Astrocyte (in vitro differentiated cells and primary cell): ENCODE measurements at places on chromosomes 1 and 21.

GRCh38 chr1:82491301-82492048, 690.7 kb downstream of the ADGRL2 start:
- DNase-seq: peak; percentile 6

- no peak for DNase-seq
Observed at GRCh38 chr1:182702826-182703524, 18.6 kb upstream of the RGS8 start.

DNA sequence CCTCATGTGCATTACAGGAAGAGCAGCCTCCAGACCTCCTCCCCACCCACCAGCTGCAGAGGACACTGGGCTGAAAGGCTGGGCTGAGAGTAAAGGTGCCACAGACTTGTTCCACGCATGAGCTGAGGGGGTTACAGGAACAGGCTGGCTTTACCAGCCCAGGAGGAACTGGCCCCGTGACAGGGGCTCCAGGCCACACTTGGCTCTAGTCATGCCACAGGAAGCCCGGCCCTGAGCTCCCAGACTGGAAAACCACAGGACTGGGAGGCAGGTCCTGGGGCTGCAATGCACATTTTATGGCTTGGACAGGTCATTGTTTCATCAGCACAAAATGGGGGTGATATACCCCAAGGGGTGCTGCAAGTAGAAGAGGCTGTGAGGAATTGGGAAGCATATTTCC, 35.6 kb downstream of the GPA33 start:
- DNase-seq: no peak

- no peak for DNase-seq
Observed at GRCh38 chr1:176494436-176494835, 31.5 kb downstream of the PAPPA2 start.

GRCh38 chr1:28296401-28297261, 32.2 kb upstream of the MED18 start:
- DNase-seq: peak; percentile 11

GRCh38 chr1:48526008-48526710, 54.2 kb upstream of the SPATA6 start:
- DNase-seq: no peak

DNA sequence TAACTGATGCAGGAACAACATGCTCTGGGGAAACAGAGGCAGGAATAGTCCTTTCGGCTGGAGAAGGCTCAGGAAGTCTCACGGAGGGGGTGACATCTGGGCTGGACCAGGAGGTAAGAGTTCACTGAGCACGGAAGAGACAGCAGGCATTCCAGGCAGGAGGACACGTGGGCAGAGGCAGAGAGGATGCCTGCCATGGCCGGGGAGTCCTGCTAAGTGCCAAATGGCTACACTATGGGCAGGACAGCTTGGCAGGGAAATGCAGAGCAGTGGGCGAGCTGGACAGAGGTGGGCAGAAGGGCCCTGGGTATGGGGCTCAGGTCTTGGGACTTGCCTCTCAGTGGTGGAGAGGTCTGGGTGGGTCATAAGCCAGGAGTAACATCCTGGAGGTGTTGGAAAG, 17.6 kb downstream of the ALDH4A1 start:
- DNase-seq: no peak

DNA sequence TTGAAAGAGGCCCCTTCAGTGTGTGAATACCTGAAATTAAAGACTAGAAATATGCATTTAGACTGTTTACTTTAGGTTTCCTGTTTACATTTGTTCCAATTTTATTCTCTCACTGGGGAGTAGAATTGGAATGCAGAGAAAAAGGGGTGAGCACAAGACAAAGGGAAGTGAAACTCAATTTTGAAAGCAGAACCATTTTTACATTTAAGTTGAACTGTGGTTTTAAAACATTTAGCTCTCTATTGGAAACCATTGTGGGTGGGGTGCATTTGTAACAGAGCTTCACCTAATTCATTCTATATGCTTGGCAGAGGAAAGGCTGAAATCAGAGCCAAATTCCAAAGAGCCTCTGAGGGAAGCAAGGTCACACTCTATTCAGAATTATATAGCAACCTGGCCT, 235.3 kb upstream of the C1orf105 start:
- peak; percentile 20 for DNase-seq

DNA sequence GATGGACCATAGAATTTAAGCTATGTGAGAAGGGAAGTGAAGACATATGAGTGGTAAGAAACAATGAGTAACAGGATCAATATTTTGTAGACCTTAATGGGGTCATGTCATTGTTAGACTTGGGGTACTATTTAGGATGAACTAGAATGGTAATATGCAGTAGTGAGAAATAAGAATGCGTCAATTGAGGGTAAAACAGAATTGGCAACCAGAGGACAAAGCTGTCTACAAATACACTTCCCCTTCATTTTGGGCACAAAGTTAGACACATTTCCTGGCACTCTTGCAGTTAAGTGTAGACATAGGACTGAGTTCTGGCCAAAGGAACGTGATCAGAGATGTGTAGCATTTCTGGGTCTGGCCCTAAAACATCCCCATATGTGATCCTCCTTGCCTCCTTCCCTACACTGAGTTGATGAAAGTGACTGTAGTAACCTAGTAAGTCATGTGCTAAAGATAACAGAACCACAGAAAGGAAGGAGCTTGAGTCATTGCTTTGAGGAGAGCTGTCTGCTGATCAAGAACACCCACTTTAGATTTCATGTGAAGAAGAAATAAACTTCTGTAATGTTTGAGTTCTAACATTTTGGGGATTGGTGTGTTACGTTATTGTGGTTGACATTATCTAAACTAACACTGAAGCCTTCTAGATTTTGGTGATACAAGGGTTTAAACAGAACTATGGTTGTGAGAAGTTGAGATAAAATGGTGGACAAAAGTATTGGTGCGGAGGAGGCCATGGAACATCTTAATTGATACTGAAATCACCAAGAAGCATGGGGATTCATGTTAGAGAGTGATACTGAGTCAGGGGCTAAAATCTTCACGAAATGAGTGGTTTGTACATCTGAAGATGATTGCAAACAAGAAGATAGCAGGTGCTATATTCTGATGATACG, 41.7 kb downstream of the CD55 start:
- DNase-seq: peak; percentile 68

DNA sequence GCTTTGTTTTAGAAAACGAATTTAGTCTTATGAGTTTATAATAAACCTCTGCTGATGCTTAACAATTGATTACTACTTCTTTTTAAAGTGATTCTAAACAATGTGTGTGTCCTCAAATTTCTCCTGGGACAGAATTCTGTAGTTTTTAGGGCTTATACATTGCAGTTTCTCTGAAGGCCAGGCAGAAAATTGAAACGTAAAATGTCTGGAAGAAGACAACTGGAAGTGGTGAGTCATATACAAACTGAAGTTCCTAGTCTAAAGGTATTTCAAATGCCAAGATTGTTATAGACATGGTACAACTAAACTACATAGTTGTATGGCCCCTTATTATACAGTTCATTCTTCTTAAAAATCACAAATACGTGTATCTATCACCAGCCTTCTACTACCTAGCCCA, 30.5 kb upstream of the RC3H1 start:
- no peak for DNase-seq

DNA sequence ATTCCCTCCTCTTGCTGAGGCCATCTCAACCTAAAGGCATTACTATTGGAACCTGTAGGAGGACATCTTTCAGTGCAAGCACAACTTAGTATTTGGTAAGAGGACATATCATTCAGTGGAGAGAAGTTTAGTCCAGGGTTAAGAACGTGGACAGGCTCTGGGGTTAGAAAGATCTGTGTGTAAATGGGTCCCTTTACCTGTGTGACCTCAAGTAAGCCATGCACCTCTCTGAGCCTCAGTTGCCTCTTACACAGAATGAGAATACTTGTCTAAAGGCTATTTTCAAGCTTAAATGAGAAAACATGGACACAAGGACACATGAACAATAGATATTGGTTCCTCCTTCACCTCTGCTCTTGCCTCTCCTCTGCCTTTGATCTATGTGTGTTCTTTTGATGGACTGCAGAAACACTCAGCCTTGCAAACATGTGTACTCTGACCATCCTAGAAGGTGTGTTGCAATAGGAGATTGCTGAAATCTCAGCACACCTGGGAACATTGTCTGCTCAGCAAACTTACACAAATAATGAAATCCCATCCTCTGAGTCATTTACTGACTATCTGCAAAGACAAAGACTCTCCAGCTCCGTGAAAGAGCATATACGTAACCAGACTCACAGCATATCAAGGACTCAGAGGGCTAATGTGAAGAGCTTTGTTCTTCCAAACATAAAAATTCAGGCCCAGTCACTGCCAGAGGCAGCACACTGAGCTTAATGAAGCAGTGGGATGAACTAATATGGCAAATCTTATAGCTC, 143.8 kb downstream of the DAB1 start:
- peak; percentile 4 for DNase-seq

GRCh38 chr1:30045304-30046090, 677.9 kb downstream of the MATN1 start:
- DNase-seq: no peak

- DNase-seq: no peak
Observed at GRCh38 chr21:42132183-42132582, 61.1 kb downstream of the UMODL1 start.

- no peak for DNase-seq
Observed at GRCh38 chr21:35091496-35091895, 42.4 kb upstream of the RUNX1 start.

DNA sequence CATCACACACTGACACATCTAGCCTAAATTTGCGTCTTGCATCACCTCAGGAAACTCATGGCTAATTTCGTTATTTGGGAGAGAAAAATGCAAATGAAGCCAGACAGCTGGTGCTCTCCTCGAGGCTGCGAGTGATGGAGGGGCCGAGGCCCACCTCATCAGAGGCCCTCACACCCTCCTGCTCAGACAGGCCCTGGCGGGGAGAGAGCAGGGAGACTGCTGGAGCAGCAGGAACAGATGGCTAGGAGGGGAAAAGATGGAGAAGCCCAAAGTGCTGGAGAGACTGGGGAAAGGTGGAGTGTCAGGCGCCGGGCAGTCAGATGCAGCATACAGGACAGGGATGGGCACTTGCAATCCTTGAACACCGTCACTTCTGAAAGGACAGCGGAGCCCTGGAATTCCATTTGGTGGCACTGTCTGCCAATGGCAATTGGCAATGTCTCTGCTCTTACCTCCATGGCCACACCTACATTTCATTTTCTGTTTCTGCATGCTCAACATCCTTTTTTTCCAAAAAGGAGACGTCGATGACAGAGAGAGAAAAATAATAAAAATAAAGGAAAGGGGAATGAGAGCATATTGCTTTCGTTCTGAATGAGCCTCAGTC, 286.2 kb downstream of the SPATA17 start:
- DNase-seq: no peak

DNA sequence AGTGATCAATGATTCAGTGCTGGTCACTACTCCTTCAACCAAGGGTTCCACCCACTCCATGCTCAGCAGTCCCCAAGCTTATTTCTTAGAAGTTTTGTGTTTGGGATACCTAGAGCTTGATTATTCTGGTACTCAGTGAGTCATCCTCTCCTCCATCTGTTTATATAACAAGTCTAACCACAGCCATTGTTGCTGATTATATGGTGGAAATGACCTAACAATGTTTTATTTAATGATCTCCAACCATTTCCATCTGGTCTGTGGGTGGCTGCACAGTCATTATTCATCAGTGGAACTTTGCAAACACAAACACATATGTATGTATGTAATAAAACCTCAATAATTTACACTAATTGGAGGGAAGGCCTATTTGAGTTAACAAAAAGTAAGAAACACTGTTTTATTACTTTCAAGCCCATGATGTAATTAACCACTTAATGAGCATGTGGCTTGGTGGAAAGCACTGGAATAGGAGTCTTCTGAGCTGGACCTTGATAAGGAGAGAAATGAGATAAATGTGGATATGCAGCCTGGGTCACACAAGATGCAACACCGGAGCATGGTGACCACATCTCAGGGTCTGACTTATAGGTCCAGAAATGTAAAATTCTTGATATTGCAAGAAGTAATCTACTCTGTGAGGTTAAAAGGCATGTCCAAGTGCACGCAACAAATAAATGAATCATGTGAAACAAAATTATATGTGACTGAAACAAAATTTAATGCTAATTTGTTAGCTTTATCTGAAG, 99.0 kb upstream of the WLS start:
- DNase-seq: peak; percentile 98

DNA sequence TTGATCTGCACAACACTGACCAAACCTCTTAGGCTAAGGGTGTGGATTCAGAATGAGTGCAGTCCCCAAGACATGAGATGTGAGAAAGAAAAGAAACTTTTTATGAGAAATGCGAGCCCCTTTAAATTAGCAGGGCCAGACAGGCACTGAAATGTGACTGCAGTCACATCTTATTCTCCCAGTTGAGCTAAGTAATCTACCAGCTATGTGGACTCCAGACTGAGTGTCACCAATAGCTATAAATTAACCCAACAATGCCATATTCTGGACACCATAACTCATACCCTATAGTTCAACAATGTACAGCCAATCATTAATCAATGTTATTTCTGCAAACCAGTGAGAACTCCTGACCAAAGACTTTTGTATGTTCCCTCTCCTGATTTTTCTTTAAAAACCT, 153.2 kb downstream of the COQ8A start:
- DNase-seq: no peak

- no peak for DNase-seq
Observed at GRCh38 chr1:91684481-91685196, 184.0 kb downstream of the CDC7 start.

DNA sequence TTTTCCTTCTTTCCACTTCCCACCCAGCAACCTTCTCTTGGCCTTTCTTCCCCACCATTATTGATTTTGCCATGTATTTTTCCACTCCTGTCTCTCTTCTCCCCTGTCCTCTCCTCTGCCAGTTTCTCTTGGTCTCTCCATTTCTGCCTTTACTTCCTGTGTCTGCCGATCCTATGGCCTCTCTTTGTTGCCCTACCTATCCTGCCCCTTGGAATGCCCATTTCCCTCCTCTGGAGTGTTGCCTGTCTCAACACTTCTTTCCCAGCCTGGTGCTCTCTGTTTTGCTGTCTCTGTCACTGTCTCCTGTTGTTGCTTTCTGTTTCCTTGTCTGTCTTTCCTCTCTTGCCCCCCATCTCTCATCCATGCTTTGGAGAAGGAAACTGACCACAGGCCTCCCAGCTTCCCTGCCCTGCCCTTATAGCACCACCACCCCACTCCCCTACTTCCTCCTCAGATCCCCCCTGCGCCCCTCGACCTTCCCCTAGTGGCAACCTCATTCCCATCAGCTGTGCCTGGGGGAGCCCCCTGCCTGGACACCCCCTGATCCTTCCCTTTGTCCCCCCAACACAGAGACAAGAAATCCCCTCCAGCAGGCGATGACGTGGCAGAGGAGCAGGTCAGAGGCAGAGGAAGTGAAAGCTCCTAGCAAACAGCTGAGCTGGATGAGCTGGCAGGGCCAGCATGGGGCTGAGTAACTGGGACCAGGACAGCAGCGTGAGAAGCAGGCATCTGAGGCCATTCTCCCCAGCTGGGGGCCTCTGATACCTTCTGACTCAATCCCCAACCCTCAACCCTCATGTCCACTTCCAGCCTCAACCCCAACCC, 6.6 kb upstream of the ETV3L start:
- DNase-seq: peak; percentile 76

- no peak for DNase-seq
Observed at GRCh38 chr21:39350094-39351005, 1.5 kb upstream of the HMGN1 start.
